ENCODE measurements at places on chromosomes 16 and 17.

DNA sequence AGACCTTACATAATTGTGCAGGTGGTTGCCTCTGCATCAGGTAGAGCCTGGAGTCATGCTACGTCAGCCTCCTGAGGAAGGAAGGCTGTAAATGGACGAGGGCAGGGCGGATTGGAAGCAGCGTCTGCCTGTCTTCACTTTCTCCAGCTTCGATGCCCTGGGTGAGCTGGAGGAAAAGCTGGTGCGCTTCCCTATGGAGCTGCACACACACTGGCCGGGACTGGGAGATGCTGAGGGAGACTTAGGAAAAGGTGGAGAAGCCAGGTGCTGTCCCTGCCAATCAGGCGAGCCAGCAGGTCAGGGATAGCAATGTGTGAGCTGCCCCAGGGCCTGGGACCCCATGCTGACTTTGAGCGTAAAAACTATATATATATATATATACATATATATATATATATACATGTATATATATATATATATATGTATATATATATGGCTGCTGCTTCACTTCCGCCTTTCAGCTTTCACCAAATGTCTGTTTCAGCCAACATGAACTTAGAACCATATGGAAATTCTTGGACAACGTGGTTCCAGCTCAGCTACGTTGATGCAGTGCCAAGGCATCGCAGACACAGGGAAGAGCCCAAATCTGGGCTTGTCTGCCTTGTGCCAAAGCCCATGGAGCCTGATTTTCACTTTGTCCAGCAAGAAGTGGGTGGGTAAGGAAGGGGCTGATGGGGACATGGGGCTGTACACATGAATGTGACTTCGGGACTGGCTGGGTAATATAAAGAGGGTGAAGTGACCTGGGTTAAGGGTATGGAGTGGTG lies 71.5 kb upstream of the NKD1 start:
- no peak for DNase-seq

DNA sequence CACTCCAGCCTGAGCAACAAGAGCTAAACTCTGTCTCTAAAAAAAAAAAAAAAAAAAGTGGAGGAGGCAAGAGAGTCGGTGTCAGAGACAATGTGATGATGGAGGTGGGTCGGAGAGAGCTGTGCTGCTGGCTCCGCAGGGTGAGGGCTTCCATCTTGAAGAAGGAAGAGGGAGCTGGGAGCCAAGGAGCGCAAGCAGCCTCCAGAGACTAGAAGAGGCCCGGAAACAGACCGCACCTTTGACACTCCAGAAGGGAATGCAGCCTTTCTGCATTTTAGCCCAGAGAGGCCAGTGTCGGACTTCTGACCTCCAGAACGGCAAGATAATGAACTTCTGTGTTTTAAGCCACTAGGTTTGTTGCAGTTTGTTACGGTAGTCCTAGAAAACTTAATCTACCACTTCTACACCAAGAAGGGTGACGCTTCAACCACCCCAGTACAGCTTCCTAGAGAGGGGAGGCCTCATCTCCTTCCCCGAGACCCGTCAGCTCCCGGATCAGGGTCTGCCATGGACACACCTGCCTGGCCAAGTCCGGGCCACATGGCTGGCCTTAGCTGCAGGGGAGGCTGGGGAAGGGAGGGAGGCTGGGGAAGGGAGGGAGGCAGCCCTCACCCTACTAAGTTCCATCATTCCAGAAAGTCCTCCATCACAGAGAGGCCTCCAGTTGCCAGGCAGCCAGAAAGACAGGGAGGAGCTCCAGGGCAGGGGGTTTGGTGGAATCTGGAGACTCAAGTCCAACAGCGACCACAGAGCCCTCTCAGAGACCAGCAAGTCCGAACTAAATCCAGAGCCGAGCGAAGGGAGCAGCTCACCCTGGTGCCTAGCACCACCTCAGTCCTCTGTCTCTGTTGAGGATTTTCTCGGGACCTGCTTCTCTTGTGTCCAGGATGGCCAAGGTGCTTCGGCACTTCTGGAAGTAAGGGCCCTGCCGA lies 13.2 kb upstream of the RBFOX3 start:
- no peak for DNase-seq

DNA sequence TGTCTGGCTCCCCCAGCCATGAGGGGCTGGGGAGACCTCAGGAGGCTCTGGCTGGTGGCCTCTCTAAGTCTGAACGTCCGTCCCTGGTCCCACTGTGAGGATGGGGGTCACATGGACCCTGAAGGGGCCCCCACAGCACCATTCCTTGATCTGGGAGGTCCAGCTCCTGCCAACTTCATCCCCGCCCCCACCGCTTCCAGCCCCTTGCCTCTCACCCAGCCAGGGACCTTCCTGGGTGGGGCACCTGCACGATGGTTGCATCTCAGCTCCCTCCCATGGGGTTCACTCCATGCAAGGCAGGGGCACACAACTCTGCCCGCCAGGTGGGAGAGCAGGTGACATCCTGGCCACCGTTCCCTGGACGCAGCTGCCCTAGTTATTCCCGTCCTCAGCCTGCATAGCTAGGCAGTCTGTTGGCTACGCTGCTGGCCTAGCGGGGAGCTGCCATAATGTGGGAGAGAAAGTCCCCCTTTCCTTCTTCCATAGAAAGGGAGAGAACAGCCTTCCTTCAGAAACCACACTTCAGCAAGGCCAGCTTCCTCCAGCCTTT lies 217.9 kb upstream of the RPL38 start:
- no peak for DNase-seq

GRCh38 chr17:38921756-38922411 lies 3.5 kb upstream of the LASP1NB start:
- DNase-seq: no peak

DNA sequence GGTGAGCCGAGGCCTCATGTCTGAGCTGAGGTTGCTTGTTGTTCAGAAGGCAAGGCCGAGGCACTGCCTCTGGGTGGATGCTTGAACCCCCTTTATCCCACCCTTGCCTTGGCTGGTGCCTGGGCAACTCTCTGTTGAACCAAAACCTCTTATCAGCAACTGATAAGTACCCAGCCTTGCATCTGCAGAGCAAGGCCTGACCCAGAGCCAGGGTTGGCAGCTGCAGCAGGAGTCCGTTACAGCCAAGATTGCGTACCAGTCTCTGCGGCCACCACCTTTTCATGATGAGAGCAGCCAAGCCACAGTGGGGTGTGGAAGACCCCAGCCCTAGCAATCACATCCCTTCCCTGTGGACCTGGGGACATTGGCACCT lies 118.3 kb downstream of the RAB11FIP4 start:
- DNase-seq: no peak

DNA sequence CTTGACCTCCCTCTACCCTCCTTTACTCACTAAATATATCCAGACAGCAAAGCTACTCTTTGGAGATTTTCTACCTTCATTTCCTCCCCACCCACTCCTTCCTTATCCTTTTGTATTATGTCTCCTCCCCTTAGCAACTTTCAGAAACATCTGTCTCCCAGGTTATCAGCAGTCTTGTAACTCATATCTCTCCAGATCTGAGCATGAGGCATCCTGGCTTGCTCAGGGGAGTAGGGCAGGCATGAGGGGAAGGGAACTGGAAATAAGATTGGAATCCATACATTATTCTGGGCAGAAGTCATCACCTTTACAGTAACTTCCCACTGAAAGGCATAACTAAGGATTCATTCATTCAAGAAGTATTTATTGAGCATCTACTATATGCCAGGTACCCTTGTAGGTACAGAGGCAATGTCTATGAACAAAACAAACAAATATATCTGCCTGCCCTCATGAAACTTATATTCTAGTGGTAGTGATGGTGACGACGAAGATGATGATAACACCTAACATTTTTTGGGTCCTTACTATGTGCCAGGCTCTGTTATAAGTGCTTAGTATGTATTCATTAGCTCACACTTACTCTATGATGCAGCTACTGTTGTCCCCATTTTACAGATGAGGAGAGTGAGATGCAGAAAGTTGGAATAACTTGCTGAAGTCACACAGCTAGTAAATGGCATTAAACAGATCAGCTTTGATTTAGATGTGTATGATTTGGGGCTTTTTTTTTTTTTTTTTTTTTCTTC lies 123.9 kb upstream of the CACNG3 start:
- DNase-seq: no peak

- peak; percentile 29 for DNase-seq
Observed at GRCh38 chr17:29549177-29549923, 17.5 kb downstream of the ABHD15 start.

- peak; percentile 54 for DNase-seq
Observed at GRCh38 chr17:76569607-76570279, 15.9 kb downstream of the ST6GALNAC2 start.

DNA sequence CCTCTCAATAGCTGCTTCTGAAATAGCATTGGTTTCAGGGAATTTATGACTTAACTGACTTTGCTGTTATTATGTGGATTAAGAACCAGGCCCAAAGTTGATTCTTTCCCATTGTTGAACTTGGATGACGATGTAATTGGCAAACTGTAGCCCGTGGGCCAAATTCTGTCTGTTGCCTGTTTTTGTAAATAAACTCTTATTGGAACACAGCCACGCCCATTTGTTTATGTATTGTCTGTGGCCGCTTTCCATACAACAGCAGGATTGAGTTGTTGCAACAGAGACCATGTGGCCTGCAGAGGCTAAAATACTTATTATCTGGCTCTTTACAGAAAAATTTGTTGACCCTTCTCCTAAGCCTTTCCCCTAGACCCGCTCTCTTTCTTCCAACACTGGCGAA lies 31.6 kb downstream of the NTN1 start:
- DNase-seq: no peak

GRCh38 chr17:81339191-81339533 lies 44.1 kb upstream of the SLC38A10 start:
- DNase-seq: no peak

- no peak for DNase-seq
Observed at GRCh38 chr17:7081341-7082062, 1.5 kb upstream of the CLEC10A start.

- peak; percentile 55 for DNase-seq
Observed at GRCh38 chr17:42118545-42118944, 2.6 kb downstream of the KAT2A start.

DNA sequence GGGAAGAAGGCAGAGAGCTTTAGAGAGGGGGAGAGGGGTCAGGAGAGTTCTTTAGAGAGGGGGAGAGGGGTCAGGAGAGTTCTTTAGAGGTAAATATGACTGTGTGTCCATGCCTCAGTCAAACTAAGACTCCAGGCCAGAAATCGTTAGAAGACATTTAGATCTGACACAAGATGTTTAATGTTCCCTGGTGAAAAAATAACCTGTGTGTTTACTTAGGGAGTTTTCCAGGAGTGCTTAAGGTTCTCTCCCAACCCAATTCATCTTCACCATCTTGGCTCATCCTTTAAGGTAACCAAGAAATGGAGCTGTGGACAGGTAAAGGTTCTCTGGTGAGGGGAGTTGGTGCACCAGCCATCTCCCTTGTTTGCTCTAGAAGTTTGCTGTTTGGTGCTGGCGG lies 9.8 kb downstream of the CBX4 start:
- no peak for DNase-seq

DNA sequence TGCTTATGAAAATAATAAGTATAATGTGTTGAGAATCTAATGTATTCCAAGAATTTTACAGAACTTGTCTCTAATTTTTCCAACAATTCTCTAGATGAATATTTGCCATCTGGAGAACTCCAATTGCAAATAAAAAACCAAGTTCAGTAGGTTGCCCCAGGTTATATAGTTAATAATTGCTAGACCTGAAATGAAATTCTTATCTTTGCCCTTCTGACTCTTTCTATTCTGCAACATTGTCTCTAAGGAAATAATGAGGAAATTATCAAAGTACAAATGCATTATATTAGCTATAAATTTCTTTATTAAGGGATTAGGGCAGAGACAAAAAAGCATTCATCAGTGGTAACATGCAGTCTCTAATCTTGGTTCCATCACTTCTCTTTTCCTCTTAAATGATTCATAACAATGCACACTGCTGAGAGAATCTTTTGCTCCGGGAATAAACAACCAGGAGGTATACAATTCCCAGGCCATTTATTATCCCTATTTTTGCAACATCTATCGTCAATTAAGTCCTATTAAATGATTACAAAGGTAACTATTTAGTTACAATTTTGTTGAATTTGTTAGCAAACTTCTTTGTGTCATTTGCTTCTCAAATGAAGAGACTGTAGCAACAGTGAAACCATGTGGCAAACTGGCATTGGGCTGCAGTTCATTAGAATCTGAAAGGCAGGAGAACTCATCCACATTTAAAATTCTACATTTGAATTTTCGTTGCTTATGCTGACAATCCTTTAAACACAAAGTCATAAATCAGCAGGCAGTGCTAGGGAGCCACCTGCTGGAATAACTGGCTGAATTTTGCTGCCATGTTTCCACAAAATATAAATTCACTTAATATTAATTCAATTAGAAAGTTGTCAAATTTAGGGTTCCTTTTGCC lies 349.6 kb downstream of the KIF2B start:
- DNase-seq: peak; percentile 41

DNA sequence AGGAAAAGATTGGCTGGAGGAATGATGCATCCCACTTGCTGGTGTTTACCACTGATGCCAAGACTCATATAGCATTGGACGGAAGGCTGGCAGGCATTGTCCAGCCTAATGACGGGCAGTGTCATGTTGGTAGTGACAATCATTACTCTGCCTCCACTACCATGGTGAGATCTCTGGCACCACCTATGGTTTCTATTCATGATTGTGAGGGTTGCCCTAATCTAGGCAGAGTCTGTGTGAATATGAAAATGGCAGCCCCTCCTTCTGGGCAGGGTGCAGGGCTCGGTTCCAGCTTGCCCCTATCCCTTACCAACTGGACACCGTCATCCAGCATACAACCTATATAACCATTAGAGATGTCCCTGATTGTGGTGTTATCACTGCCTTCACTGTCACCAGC lies 33.4 kb downstream of the ITGB3 start:
- DNase-seq: no peak

DNA sequence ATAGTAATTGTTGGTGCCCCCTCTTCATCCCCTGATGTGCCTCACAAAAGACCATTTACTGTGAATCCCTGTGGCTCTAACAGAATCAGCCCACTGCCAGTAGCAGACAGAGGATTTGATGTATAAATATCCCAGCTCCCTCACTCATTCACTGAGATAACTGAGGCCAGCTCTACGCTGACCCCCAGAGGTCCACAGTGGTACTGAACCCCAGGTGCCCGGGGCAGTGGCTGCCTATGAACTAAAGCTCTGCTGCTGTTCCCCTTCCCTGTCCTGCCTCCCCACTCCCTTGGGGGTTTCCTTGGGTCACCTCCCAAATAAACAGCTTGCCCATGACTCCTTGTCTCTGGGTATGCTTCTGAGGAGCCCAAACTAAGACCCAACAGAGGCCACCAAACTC lies 295.8 kb downstream of the FOXL1 start:
- peak; percentile 23 for DNase-seq

All from kidney tubule cell (primary cell).